CD4-positive, alpha-beta T cell treated with Interleukin-2 at 100 ng/mL for 4 hours (primary cell): ENCODE measurements at places on chromosomes 4 and X.

- DNase-seq = no peak
These were observed 15.8 kb upstream of the MAGEA4 start for GRCh38 chrX:151896734-151897474.

GRCh38 chrX:38341442-38341841 is 11.0 kb upstream of the OTC start:
- DNase-seq = no peak

DNA sequence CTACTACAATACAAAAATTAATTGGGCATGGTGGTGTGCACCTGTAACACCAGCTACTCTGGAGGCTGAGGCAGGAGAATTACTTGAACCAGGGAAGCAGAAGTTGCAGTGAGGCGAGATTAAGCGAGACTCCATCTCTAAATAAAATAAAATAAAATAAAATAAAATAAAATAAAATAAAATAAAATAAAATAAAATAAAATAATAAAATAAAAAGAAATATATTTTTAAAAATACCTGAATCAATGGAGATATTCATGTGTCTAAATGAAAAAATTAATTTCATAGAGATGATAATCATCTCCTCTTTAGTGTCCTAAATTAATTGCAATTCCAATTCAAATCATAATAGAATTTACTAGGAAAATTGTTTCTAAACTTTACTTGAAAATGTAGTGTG is 406.1 kb upstream of the POU3F4 start:
- no peak for DNase-seq

- no peak for DNase-seq
These were observed 3.2 kb downstream of the MAOB start for GRCh38 chrX:43878906-43879526.

DNA sequence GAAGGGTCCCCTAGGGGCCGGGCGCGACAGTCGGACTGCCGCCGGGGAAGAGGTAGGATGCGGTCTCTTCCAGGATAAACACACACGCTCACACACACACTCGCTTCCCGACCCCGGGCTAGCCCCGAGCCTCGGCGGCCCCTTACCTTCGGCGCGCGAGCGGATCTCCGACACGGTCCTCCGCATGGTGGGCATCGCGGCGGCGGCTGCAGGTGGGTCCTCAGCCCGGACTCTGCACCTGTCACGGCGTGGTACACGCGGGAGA is 294 bp downstream of the ATP8A1 start:
- no peak for DNase-seq

GRCh38 chr4:8644461-8644891 is 51.9 kb downstream of the CPZ start:
- no peak for DNase-seq
